ENCODE measurements at places on chromosomes 4 and X.

DNA sequence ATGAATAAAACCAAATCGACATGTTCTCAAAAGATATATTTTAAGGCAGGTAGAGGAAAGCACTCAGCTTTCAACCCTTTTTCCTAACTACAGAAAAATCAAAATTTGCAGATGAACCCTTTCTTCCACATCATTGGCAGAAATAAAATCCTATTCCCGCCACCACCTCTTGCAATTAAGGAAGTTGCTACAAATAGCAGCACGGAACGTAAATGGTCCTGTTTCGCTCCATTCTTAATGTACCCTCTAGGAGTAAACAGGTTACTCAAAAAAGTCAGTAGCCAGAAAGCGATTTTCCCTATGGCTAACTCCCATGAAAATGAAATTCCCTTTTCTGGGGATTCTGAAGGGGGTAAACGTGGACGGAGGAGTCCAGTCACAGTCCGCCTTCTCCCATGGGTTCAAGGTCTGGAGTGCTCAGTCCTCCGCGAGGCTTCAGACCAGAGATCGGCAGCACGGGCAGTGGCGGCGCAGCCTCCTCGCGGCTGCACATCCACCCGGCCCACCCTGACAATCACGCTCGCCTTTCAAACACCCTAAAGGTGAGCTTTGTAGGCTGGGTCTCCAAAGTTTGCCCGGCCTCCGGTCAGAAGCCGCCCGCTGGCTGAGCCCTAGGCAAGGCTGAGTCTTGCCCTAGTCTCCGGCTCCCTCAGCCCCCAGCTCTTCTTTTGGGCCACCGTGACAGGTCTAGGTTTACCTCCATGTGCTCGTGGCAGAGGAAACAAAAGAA, 1.8 kb downstream of the ATP11C start:
- peak; percentile 10 for DNase-seq

DNA sequence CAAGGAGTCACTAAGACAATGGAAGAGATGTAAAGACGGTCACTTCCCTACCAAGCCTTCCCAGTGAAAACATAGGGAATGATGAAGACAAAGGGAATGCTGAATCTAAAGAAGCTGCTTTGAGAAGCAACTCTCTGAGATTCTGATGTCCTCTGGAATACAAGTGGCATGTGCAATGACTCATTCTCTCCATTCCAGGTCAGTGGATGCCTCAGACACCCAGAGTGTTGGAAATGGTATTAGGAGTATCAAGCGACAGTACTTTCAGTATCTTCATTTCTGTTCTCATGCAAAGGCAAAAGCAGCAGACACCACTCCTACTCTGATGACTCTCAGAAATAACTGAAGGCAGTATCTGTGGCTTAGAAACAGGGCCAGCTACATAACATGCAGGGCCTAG, 102.6 kb downstream of the FSTL5 start:
- peak; percentile 64 for DNase-seq

GRCh38 chr4:159201168-159201567, 98.3 kb downstream of the RAPGEF2 start:
- no peak for DNase-seq

DNA sequence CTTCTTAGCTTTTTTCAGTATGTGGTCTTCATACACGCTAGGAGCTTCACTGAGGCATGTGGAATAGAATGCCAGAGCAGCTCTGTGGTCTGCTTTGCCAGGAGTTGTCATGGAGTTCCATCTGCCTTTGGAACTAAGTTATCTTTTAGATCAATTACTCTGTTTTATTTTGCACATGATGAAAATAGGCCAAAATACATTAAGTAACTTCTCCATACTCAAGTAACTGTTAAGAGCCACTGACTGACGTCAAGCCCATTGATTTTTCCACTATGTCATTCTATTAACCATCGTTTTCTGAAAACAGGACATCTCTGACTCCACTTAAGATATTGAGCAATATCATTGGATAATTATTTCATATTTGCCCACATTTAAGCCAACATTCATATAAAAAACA, 415.1 kb upstream of the MAD2L1 start:
- DNase-seq: peak; percentile 14

GRCh38 chr4:184883024-184883423, 57.3 kb upstream of the ACSL1 start:
- no peak for DNase-seq

DNA sequence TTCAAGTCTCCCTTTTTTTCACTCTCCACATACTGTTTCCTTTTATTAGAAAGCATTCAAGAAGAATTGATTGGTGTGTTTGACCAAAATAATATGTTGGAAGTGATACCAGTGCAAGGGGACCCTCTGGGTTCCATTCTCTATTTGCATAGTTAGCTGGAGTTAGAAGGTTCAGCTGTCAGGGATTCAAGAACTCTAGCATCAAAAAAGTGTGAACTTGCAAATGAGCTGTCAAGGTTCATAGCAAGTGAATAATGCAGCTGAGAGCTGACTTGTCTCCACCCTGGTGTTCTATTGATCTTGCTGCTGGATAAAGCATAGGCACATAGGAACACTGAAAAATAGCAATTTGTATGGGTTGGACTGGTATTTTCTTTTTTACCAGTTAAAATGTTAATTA, 73.2 kb downstream of the SORBS2 start:
- no peak for DNase-seq

- no peak for DNase-seq
These were observed 20.8 kb upstream of the FREM3 start for GRCh38 chr4:143721317-143721716.

DNA sequence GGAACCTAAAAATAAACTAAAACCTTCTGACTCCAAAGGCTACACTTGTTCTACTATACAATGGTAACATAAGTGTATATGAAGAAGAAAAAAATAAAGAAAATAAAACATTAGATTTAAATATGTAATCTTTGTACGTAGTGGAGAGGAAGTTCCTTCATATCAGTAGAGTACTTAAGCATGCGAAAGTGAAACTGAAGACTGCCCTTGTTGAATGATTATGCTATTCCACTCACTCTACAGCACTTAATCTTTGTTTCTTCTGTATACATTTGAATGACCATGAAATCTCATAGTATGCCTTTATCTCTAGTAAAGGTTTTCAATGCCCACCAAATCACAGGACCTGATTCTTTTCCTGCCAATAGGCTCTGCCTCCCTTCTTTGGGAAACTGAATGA, 78.9 kb downstream of the NDST3 start:
- no peak for DNase-seq

All from fibroblast of skin of right biceps (primary cell).